Naive thymus-derived CD8-positive, alpha-beta T cell (primary cell): ENCODE measurements at places on chromosomes 3 and 15. TPM values are rescaled to one million over a fixed set of nuclear protein-coding genes. Genes with fewer than 3 reads are reported as not detected.

DNA sequence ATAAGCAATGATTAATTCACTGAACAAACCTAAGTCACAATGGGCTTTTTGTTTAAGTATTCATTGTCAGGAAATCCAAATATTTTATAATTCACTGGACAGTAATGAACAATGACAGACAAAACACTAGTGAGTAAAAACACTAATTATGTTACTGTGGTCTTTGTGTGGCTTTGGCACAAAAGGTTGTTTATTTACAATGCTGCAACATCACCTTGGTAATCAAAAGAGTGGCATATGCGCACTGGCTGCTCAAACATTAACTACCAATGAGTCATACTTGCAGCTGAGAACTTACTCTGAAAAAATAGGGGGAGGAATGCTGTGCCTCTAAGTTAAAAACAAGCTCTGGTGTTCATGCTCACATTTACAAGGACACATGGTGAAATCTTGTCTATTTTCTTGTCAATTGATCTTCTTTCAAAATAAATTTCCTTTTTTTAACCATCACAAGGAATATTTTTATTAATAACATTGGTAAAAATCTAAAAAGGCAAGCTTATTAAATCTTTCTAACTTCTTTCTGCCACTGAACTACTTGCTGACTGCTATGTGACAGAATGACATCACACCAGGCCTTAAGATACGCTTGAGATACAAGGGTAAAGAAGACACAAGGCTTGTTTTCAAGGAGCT, 85.2 kb upstream of the PPIB start:
- H3K36me3 ChIP-seq: peaks cover 4% of the 10 kb centered on the region
- H3K27ac ChIP-seq: peak overlapping the region; percentile 38
- H3K4me3 ChIP-seq: no peak overlapping the region
- H3K27me3 ChIP-seq: no peaks in the 10 kb centered on the region
- DNase-seq: no peak

Gene ERC2
- not detected for polyA plus RNA-seq

Gene CLDN18
- polyA plus RNA-seq: not detected

Gene GPR27
- polyA plus RNA-seq: 0.18 TPM

GRCh38 chr3:84943379-84943778, 15.4 kb upstream of the CADM2 start:
- no peaks in the 10 kb centered on the region for H3K36me3 ChIP-seq
- H3K4me1 ChIP-seq: no peaks in the 10 kb centered on the region
- no peak for DNase-seq
- no peak overlapping the region for H3K27ac ChIP-seq
- H3K27me3 ChIP-seq: no peaks in the 10 kb centered on the region
- no peak overlapping the region for H3K4me3 ChIP-seq

Gene DLEC1
- 0.35 TPM for polyA plus RNA-seq

DNA sequence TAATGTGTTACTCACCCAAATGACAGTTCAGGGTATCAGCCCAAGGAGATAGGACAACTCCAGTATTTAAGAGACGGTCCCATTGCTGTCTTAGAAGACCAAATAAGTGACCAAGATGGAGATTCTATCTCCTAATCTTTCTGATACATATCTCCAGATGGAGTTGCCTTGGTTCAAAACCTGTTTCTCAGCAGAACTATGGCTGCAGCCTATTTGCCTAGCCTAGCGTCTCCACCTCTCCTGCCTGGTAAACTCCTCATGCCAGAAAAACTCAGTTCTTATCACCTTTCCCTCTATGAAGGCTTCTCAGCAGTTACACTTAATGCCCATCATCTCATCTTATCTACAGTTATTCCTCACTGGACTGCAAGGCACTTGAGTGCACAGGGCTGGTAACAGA, 1.2 kb upstream of the CSPG5 start:
- no peak overlapping the region for H3K27ac ChIP-seq
- peaks cover 16% of the 10 kb centered on the region for H3K27me3 ChIP-seq
- H3K36me3 ChIP-seq: no peaks in the 10 kb centered on the region
- H3K4me1 ChIP-seq: no peaks in the 10 kb centered on the region

DNA sequence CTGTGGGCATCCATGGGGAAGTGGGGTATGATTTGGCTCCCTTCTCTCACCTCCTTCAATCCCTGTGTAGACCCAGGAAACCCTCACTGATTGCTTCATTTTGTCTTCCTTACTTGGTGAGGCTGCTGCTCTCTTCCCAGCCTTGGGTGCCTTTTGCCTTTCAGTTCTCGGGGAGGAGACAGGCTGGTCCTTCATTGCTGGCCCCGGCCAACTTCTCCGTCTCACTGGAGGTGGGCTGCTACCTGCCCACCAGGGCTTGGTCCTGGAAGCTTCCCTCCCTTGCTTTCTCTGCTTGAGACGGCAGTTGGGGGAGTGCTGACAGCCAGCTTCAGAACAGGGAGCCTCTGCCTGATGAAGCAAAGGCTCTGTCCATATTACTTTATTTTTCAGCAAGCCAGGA, 4.7 kb downstream of the FOXL2 start:
- H3K4me3 ChIP-seq: no peak overlapping the region
- H3K4me1 ChIP-seq: peaks cover 16% of the 10 kb centered on the region
- no peak overlapping the region for H3K27ac ChIP-seq
- H3K36me3 ChIP-seq: peaks cover 7% of the 10 kb centered on the region
- no peak for DNase-seq

DNA sequence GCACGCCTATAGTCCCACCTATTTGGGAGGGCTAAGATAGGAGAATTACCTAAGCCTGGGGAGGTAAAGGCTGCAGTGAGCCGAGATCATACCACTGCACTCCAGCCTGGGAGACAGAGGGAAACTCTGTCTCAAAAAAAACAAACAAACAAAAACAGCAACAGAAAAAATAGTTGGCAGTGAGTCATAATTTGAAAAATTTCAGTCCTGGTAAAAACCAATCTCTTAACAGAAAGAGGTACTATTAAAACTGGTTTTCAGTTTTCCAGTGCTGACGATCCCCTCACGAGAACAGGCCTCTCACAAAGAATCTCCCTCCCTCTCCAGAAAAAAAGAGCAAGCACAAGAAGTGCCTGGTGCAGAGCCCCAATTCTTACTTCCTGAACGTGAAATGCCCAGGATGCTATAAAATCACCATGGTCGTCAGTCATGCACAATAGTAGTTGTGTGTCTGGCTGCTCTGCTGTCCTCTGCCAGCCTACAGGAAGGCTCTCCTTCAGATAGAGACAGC, 22.8 kb upstream of the MAP4 start:
- no peak overlapping the region for H3K4me3 ChIP-seq
- peaks cover 23% of the 10 kb centered on the region for H3K4me1 ChIP-seq
- no peaks in the 10 kb centered on the region for H3K27me3 ChIP-seq
- no peak overlapping the region for H3K27ac ChIP-seq
- no peak for DNase-seq
- H3K36me3 ChIP-seq: no peaks in the 10 kb centered on the region

DNA sequence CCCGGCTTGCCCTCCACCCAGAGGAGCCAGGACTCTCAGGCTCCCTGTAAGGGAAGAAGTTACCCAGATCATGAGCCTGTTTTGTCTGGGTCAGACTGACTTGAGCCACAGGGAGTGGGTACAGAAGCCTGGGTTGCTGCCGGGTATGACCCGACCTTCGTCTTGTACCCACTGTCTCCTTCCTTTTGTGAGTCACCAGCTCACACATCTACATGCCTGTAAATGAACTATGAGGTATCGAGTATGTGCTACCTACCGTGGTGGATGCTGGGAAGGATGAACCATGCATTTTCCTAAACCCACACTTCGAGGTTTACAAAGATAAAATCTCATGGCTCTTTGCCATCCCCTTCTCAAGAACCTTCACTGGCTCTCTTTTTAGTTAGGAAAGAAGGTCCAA, 56.9 kb downstream of the CACNA1D start:
- no peak for DNase-seq
- H3K4me1 ChIP-seq: no peaks in the 10 kb centered on the region
- H3K27ac ChIP-seq: no peak overlapping the region
- no peak overlapping the region for H3K4me3 ChIP-seq
- peaks cover 4% of the 10 kb centered on the region for H3K27me3 ChIP-seq

GRCh38 chr3:24110051-24110450, 165.0 kb downstream of the NR1D2 start:
- H3K4me3 ChIP-seq: no peak overlapping the region
- no peaks in the 10 kb centered on the region for H3K4me1 ChIP-seq
- no peak for DNase-seq

GRCh38 chr3:195546130-195546560, 3.0 kb upstream of the PPP1R2 start:
- peak overlapping the region; percentile 91 for H3K27ac ChIP-seq
- H3K4me1 ChIP-seq: peaks cover 70% of the 10 kb centered on the region
- H3K27me3 ChIP-seq: no peaks in the 10 kb centered on the region
- H3K36me3 ChIP-seq: peaks cover 4% of the 10 kb centered on the region

DNA sequence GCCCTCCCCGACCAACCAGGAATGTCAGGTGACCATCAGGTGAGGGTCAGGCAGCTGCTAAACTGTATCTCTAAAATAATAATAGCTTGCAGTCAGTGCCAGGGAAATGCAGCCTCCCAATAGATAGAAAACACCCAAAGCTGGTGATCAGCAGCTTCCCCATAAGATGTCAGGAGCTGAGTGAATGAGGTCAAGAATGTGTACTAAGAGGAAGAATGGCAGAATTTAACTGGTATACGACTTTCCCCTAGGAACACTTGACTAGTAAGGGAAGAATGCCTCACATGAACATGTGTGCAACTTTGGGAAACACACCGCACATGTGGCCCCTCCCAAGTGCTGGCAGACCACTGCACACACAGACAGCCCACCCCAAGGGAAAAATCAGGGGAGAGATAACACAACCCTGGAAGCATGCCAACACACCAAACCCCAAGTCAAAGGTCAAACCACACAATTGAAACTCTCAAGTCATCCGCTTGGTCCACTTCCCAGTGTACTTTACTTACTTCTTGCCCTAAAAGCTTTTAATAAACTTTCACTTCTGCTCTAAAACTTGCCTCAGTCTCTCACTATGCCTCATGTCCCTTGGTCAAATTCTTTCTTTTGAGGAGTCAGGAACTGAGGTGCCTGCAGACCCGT, 806.5 kb downstream of the OTOL1 start:
- no peak overlapping the region for H3K27ac ChIP-seq
- H3K4me3 ChIP-seq: no peak overlapping the region
- H3K27me3 ChIP-seq: no peaks in the 10 kb centered on the region
- no peak for DNase-seq
- no peaks in the 10 kb centered on the region for H3K36me3 ChIP-seq
- H3K4me1 ChIP-seq: no peaks in the 10 kb centered on the region

DNA sequence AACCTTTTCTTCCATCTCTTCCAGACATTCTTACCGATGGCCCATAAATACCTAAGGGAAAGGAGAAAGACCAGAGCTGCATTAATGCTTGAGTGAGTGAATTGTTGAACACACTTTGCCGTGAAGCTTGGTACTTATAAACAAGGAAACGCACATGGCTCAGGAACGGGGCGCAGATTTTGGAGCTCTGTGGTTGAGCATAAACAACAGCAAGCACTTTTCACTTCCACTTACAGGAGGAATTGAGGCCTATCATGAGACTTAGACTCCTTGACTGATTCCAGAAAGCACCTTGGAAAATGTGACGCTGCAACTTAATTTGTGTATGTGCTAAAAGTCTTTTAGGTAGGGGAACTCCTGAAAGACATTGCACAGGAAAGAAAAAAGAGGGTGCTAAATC, 197.5 kb upstream of the FEZF2 start:
- no peak overlapping the region for H3K4me3 ChIP-seq
- no peaks in the 10 kb centered on the region for H3K4me1 ChIP-seq
- no peak overlapping the region for H3K27ac ChIP-seq
- peaks cover 4% of the 10 kb centered on the region for H3K36me3 ChIP-seq

Gene PRSS50
- 0.05 TPM for polyA plus RNA-seq

Gene SAMD7
- polyA plus RNA-seq: not detected

DNA sequence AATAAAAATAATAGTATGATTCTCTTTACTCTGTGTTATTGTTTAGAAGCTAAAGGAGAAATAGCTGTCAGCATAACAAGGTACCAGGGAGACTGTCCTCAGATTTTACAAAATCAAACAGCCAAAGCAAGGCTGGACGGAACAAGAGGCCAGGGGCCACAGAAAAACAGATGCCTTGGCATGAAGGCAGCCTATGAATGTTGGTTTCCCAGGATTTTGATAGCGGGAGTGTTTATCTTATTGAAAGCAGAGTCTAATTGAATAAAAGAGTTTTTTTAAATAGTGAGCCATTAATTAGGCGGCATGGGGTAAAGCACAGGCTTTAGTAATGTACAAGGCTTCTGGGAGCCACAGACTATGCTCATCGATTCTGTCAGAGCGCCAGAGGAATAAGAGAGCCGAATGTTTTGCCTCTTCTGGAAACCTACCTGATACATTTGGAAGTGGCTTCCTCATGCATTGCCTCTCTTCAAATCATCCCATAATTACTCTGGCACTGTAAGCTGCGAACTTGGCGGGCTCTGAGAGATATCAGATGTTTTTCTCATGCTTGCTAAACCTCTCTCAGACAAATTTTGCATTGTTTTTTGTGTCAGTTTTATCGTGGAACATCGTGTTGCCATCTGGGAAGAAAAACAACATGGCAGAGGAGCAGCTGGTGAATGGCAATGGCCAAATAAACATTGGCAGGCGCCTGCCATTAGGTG, 30.4 kb upstream of the TMCO5A start:
- DNase-seq: no peak
- no peaks in the 10 kb centered on the region for H3K36me3 ChIP-seq
- peaks cover 7% of the 10 kb centered on the region for H3K27me3 ChIP-seq
- H3K4me1 ChIP-seq: no peaks in the 10 kb centered on the region
- H3K4me3 ChIP-seq: no peak overlapping the region

DNA sequence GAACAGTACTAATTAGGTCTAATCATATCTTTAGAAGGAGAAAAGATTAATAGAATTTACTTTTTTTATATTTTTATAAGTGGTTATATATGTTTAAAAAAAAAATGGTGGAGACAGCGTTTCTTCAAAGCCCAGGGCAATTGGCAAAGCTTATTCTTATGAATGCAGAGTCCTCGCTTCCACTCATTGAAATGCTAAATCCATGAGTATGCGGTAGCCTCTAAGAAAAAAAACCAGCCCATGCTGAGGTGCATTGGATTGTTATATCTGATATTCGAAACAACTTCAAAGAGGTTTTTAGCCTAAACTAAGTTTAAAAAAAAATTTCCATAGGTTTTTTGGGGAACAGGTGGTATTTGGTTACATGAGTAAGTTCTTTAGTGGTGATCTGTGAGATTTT, 142.8 kb downstream of the GOLIM4 start:
- no peak overlapping the region for H3K27ac ChIP-seq
- H3K36me3 ChIP-seq: no peaks in the 10 kb centered on the region
- H3K4me3 ChIP-seq: no peak overlapping the region

- no peak overlapping the region for H3K4me3 ChIP-seq
- H3K27me3 ChIP-seq: no peaks in the 10 kb centered on the region
- no peak for DNase-seq
- peaks cover 5% of the 10 kb centered on the region for H3K4me1 ChIP-seq
- H3K27ac ChIP-seq: no peak overlapping the region
- H3K36me3 ChIP-seq: no peaks in the 10 kb centered on the region
Measured at GRCh38 chr3:106578911-106579310, 710.1 kb upstream of the CBLB start.

Gene CEMIP
- not detected for polyA plus RNA-seq

- no peak for DNase-seq
- H3K4me1 ChIP-seq: no peaks in the 10 kb centered on the region
- no peaks in the 10 kb centered on the region for H3K27me3 ChIP-seq
- no peak overlapping the region for H3K4me3 ChIP-seq
- no peaks in the 10 kb centered on the region for H3K36me3 ChIP-seq
Measured at GRCh38 chr3:176075046-176075445, 1122.2 kb downstream of the TBL1XR1 start.

Gene ZNF662
- 0.36 TPM for polyA plus RNA-seq

Gene SIDT1
- 22.8 TPM for polyA plus RNA-seq

GRCh38 chr3:146589899-146590508, 15.1 kb downstream of the PLSCR5 start:
- no peak overlapping the region for H3K27ac ChIP-seq
- no peaks in the 10 kb centered on the region for H3K4me1 ChIP-seq
- H3K4me3 ChIP-seq: no peak overlapping the region
- DNase-seq: no peak
- H3K36me3 ChIP-seq: no peaks in the 10 kb centered on the region
- no peaks in the 10 kb centered on the region for H3K27me3 ChIP-seq

Gene PIGZ
- 0.55 TPM for polyA plus RNA-seq

Gene SPTBN5
- not detected for polyA plus RNA-seq
